SIG-M5 (cell line): ENCODE measurements at places on chromosomes 16 and 17.

DNA sequence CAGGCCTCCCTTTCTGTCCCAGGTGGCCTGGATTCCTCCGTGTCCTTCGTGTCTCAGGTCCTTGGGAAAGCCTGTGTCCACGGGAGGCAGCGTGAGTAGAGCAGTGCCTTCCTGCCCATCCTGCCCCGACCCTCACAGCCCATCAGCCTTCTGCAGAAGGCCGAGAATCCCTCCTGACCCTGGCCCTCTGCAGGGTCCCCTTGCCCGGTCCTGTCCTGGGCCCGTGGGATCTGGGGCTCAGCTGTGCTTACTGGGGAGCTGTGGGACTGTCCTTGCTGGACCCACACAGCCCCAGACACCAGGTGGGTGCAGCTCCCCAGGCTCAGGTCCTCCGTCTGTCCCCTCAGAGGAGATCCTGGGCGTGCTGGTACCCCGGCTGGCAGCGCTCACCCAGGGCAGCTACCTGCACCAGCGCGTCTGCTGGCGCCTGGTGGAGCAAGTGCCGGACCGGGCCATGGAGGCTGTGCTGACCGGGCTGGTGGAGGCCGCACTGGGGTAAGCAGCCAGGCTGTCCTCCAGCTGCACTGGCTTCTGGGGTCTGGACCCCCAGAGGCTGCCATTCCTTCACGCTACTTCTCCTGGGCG, 3.9 kb downstream of the TELO2 start:
- DNase-seq, result no peak

- no peak for DNase-seq
Observed at GRCh38 chr17:42180922-42181850, at the start of gene KCNH4. KCNH4 (minus strand) TSS chr17:42181142; CDS start chr17:42180945, 197 bp downstream.

DNA sequence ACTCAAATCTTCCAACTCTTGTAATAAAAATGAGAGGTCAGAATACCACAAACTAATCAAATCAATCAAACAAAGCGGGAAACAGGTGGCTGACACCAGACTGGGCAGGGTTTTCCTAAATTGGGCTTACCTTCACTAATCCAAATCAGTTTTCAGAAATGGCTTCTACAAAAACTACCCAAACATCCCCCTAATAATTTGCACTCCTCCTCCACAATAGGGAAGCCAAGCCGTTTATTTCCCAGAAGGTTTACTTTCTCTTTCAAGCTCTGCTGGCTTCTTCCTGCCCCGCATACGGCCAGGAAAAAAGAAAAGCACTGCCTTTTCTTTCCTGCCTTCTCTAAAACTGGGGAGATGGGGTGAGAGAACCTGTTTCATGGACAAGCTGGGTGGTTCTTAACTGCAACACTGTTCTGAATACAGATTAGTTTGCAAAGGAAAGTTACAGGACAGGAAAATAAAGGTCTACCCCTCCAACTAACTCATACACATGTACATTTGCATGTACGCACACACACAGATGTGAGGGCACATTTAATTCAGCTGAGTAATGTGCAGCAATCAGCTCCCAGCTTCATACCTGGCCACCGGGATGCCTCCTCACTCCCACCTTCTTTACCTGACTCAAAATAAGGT, 9.2 kb downstream of the STAT3 start:
- DNase-seq, result no peak

DNA sequence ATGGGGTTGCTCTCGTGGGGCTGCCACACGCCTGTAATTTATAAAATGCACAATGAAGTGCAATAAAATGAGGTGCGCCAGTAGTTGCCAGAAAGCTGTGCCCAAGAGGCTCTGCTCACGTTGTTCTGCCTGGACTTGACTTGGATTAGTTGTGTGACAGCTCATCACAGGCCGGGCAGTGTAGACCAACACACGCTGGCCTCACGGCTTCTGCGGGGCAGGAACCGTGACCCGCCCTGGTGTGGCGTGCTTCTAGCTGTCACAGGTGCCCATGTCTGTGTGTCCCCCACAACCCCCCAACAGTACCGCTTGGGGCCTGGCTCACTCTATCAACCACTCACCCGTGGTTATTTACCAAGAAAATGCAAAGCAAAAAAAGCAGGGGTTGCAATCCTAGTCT, 112.2 kb upstream of the ZNF750 start:
- no peak for DNase-seq

DNA sequence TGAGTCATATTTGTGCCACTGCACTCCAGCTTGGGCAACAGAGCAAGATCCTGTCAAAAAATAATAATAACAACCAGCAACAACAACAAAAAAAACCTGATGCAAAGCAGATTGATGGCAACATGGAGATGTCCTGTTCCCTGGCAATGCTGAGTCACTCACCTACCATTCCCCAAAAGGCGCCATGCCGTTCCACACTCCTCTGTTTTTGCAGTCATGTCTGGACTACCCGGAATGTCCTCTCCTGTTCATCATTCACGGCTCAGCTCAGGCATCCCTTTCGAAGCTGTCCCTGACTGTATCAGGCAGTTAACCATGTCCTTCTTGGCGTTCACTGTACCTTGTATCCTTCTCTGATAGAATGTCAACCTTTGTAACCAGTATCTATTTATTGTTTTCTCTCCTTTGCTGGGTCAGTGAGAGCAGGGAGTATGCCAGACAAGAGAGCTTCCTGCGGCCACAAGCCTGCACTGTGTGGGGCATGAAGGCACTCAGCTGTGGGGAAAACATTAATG, 147.7 kb downstream of the ABCC12 start:
- DNase-seq, result no peak

- no peak for DNase-seq
Observed at GRCh38 chr17:66281661-66282369, 20.6 kb upstream of the PRKCA start.

DNA sequence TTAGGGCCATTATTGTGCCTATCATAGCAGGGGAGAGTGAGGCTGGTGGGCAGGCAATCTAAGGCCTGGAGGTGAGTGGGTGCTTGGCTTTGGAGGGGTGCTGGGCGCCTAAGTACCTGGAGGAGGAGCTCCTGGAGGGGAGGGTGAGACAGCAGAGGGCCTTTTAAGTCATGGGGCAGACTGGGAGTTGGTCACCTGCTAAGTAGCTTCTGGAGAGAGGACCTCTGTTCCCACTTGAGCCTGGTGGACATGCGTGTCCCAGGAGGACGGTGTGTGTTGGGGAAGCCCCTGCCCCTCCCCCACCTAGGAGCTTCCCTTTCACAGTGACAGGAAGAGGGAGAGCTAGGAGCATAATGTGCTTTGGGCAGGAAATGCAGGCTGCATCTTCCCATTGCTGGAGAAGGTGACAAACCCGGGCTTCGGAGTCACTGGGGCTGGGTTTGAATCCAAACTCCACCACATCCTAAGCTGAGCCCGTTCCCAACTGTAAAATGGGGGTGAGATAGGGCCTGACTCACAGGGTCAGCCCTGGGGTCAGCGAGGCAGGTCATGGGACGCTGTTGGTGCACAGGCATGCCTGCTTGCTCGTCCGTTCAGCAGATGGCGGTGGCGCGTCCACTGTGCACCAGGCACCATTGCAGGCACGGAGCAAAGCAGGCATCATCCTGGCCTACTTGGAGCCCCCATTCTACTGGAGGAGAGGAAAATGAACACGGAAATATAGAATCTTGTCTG, 37.9 kb downstream of the CMIP start:
- DNase-seq, result no peak

DNA sequence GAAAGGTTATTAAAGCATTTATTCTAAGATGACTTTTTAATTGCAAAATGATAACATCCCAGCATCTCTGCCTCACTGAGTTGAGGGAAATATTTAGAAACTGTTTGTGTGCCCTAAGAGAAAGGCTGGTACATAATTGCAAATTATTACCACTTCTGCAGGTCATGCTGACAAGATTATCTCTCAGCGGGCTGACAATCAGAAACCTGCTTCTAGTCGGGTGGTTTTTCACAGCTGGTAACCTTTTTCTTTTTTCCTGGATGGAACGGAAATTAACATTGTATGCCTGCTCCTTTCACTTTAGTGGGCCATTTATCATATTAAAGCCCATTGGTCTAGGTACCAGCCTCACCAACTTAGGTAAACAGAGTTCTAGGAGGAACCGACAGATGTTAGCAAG, 17.0 kb upstream of the NUDT7 start:
- DNase-seq, result no peak
